ENCODE measurements at places on chromosomes 3 and 15.

DNA sequence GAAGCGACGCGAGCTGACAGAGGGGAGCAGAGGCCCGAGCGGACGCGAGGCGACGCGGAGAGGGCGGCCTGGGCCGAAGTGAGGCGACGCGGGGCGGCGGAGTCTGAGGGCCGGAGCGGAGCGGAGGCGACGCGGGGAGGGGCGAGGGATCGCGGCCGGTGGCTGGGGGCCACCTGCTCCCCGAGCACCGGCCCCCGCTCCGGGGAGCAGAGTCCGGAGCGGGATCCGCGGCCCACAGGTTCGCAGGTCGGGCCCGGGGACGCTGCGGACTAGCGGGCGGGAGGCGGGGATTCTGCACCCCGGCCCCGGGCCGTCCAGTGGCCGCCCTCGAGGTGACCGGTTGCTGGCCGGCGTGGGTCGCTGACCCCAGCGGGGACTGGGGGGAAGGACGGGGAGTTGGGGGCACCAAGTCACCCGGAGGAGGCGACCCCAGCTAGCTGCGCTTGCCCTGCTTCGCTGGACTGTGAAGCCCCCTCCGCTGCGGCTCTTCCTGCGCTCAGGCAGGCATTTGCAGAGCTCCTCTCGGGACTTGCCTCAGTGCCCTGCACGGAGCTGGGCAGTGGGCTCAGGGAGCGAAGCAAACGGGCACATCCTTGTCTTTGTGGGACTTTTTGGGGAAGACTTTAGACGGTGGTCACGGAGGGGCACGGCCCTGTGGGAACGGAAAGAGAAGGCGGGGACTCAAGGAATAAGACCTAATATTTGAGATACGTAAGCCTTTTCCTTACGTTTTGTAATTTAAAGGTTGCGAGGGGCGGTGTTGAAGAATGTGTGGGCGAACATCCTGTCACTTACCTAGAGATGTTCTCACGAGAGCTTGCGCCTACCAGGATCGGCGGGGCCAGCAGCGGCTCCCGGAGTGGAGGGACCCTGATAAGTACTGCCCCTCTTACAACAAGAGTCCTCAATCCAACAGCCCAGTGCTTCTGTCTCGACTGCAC, 566 bp downstream of the HMCES start:
- peak; percentile 36 for DNase-seq

GRCh38 chr15:35777061-35777460, 231.1 kb upstream of the DPH6 start:
- DNase-seq, result peak; percentile 62

- DNase-seq, result peak; percentile 50
Observed at GRCh38 chr3:142724682-142725356, 985 bp downstream of the TRPC1 start.

- no peak for DNase-seq
Observed at GRCh38 chr15:87633525-87633924, 623.0 kb downstream of the NTRK3 start.

- DNase-seq, result no peak
Observed at GRCh38 chr3:19652336-19652735, 281.7 kb downstream of the EFHB start.

- DNase-seq, result peak; percentile 80
Observed at GRCh38 chr3:189404024-189404423, 227.2 kb upstream of the TP63 start.

DNA sequence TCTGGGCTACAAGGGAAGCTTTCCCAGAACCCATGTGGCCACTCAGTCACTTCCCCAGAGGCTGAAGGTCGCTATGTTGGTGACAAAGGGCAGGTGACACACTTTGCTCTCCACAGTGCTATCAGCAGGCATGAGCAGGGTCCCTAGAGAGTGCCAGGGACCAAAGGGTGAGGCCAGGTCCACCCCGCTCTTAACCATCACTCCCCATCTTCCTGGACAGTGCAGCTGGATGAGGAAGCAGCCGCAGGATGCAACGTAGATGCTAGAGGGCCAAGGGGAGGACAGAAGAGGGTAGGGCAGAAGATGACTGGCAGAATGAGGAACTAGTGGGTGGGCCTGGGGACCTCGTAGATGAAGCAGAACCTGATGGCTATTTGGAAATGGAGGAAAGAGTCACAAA, 13.6 kb upstream of the LTF start:
- DNase-seq, result no peak

DNA sequence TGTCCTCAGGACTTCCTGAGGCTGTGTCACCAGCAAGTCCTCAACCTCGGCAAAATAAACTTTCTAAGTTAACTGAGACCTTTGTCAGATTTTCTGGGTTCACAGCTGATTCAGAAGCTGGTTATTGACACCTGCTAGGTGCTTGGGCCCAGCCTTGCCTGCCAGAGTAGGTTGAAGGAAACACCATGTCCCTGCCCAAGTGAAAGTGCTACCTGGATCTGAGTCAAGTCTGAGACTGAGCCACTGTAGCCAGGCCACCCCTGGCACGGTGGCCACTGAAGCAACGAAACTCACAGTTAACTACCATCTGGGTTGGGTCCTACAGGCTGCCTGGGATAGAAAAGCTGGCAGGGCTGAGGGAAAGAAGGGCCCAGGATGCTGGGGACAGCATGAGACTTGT, 8.2 kb downstream of the HYAL2 start:
- no peak for DNase-seq

DNA sequence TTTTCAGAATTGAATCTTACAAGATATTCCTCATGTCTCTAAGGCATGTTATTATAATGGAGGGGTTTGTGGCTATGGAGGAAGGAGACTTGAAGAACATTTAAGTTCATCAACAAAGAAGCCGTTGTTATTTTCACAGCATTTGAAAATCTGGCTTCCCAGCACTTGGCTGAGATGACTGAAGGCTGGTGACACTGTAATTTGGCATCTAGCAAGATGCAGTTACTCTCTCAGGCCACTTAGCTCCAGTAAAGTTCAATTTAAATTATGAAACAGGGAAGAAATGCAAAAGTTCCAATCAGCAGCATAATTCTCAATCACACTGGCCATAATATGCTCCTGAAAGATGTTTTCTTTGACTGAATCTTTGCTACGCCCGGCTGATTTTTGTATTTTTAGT, 139.4 kb upstream of the NUDT16 start:
- DNase-seq, result no peak

DNA sequence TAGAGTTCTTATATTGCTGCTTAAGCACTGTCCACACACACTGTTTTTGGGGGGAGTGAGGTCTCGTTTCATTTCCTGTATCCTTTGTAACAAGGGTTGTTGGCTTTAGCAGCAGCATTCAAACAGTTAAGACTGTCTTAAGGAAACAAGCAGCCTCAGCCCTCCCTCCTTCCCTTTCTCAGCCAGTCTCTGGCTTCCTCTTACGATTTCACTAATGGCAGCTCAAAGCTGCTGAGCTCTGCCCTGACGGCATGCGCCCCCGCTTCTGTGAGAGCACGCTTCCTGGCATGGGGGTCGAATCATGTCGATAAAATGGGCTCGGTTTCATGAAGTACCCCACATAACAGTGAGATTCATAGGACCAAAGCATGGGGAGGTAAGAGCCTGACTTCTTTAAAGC, 105.0 kb downstream of the KLHL25 start:
- DNase-seq, result no peak

- DNase-seq, result no peak
Observed at GRCh38 chr15:73602446-73602843, 30.7 kb downstream of the NPTN start.

DNA sequence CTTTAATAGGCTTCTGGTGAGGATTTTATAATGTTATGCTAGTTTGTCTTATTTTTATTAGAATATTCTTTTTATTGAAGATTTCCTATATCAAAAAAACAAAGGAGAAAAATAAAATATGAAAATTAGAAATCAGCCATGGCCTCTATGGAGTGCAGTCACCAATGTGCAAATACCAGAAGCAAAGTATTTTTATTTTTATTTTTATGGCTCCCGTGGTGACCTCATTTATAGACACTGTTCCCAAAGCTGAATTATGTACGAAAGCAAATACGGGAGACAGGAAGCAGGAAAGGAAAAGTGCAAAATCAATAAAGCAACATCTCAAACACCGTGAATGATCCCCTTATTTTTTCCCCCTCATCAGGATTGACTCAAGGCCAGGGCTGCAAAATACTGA, 35.1 kb downstream of the DAZL start:
- no peak for DNase-seq

DNA sequence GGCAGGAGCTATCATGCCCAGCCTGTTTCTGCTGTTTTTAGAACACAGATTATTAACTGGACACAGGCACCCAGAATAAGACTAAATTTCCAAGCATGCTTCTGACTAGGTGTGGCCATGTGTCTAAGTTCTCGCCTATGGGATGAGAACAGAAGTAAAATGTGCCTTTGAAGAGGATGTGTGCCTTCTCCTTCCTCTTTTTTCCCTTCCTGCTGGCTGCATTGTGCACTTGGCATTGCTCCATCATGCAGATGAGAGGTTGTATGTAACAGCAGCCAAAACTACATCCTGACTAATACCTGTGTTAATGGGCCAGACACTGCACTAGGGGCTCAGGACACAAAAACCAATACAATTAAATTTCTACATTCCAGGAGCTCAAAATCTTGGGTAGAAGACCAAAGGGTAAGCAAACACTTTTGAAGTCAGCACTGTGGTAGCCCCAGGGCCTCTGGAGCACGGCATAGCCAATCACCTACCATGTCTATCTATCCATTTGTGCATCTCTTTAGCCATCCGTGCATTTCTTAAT, 40.9 kb upstream of the RNU6-1 start:
- no peak for DNase-seq

- no peak for DNase-seq
Observed at GRCh38 chr3:189369636-189370035, 197.9 kb downstream of the TPRG1 start.

GRCh38 chr3:99470841-99471240, 167.6 kb upstream of the COL8A1 start:
- no peak for DNase-seq

- DNase-seq, result no peak
Observed at GRCh38 chr3:109743981-109744380, 406.6 kb upstream of the DPPA4 start.

DNA sequence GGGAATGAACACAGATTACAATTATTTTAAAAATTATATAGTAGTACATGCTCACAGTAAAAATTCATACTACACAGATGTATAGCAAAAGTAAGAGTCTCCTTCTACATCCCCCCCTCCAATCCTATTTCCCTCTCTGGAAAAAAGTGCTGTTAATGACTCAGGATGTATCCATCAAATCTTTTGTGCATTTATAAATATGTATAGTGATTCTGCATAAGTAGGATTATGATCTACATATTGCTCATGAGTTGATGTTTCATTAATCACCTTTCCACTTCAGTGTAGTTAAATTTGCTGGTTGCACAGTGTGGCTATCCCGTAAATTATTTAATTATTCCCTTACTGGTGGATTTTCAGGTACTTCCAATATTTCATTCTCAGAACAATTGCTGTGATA, 25.3 kb downstream of the ARL14 start:
- no peak for DNase-seq

DNA sequence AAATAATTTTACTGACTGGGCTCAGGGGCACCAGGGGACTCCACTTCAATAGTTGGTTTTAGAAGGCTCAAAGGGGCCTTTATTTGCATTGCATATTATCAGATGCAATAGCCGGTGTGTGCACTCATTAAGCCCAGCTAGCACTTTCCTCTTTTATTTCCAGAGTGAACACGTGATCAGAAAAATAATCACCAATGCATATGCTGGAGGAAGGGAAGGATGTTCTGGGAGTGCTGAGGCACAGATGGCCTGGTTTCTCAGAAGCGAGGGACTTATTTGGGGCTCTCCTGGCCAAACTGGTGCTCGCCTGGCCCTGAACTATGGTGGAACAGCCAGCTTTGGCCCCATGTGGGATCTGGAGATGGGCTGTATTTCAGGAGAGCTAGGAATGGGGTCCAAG, 60.4 kb upstream of the SEC13 start:
- DNase-seq, result no peak

DNA sequence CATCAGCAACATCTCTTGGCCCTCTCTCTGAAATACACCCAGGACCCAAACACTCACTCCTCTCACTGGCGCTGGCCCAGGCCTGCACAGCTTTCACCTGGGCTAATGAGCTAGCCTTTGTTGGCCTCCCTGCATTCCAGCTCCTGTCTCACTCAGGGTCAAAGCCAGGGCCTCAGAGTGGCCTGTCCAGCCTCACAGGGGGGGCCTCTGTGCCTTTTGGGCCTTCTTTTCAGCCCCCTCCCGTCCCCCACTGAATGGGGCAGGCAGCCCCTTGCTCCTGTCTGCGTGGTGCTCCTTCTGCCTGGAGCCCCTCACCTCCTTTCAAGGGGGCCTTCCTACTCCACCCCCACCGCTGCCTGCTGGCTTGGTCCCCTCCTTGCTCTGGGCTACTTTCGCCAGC, 59.0 kb upstream of the PRR23E start:
- DNase-seq, result no peak

DNA sequence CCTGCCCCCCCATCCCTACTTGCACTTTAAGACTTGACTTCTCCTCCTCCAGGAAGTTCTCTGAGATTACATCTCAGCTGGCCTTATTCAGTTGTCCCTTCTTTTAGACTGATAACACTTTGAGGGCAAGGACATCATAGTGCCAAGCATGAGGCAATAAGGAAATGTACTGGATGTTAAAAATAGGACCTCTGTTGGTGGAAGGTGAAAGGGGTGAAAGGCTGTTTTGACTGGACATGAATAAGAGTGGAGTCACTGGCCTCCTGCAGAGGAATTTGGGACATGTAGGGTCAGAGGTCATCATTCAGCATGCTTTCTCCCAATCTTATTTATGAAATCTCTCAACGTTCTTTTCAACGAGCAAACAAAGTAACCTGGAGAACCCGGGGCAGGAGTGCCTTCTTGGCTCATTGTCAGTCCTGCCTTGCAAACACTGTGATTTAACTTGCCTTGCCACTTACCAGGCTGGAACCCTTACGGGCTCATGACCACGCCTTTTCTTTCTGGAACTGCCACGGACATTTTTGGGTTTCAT, 38.6 kb downstream of the TRIM71 start:
- no peak for DNase-seq

DNA sequence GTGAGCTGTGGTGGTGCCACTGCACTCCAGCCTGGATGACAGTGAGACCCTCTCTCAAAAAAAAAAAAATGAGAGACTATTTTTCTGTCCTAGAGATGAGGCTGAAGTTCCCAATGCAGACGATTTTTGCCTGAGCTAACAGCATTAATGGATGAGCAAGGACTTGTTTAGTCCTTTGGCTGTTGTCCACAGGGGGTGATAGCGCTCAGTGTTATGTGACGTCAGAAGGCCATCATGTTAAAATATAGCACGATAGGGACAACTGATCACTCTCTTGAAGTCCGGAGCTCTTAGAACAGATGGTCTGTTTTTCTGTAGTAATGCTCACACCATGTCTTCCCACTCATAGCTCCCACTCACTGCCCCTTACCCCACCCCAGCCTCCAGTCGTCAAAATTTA, 6.8 kb downstream of the TRNT1 start:
- no peak for DNase-seq

DNA sequence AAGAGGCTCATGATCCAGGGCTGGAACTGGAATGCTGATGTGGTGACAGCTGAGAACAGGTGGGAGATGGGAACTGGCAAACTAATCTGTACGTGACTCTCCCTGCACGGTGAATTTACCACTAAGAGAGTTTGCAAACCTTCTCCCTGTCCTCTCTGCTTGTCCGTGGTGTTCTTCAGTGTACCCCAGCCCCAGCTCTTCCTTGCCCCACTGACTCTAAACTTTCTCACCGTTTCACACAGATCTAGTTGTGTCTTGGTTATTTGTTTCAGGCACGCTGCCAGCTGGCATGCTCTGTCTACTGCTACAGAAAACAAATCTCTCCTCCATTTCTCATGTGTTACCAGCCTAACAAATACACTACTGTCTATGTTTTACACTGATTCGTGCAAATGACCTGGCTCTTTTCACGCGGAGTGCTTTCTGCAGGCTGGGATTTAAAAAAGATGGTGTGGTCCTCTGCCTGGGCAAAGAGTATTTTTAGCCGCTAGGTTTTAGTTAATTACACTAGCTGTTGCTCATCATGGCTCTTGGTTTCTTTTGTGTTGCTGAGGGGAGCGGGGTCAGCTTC, 192.7 kb upstream of the LRIG1 start:
- DNase-seq, result no peak

Data from COR-L47 (cell line).